NCI-H2171 treated with DMSO at 0.1 percent for 48 hours (cell line): ENCODE measurements at places on chromosomes 6 and 20.

DNA sequence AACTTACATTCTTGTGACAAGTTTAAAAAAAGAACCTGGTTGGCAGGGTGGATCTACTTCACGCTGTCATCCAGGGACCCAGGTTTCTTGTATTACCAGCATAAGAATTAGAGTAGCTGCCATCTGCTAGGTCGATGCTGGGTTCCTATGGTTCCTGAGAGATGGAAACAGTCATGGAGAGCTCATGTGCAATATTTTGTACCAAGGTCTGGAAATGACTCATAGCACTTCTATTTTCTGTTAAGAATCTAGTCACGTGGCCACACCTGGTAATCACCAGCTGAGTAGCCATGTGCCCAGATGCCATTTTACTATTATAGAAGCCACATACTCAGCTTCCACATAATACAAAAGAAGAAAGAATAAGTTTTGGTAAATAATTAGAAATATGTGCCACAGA, 171.3 kb downstream of the CD83 start:
- DNase-seq, result no peak

DNA sequence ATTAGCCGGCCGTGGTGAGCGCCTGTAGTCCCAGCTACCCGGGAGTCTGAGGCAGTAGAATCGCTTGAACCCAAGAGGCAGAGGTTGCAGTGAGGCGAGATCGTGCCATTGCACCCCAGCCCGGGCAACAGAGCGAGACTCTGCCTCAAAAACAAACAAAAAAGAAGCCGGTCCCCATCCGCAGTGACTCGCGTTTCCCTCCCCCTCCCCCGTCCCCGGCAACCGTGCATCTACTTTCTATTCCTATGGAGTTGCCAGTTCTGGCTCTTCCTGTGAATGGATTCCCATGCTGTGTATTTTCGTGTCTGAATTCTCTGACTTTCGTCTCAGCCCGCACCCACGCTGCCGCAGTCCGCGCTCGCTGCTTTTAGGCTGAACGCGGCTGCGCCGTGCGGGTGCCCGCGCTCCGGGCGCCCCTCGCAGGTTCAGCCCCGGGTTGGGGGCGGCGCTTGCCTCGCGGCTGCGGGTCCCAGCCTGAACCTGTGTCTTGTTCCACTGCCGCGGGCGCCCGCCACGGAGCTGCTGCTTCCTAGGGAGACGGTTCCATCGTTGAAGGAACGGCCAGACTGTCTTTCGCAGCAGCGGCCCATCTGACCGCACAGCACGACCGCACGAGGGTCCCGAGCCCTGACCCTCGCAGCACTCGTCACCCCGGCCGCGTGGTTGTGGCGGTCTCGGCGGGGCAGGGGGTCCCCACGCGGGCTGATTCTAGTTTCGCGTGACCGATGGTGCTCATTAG, 1.1 kb upstream of the MRGBP start:
- peak; percentile 85 for DNase-seq

GRCh38 chr6:8219352-8219943, 117.1 kb upstream of the EEF1E1 start:
- DNase-seq, result peak; percentile 42

GRCh38 chr20:44803383-44803941, 6.9 kb downstream of the RIMS4 start:
- no peak for DNase-seq

DNA sequence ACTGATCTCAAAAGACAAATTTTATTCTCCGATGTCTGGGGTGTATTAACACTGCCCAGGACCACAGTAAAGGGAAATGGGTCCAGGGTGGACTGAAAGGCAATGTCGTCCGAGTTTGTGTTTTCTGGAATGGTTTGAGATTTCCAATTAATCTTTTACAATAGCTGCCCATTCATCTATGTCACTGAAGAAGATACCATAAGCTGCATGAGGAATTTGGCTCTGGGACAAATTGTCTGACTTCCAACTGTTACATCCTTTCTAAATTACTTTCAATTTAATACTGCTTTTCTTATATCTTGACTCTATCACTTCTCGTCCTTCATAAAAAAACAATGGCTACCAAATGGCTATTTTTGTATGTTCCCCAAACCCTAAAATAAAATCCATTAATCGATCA, 130.7 kb upstream of the KCNK16 start:
- DNase-seq, result no peak

GRCh38 chr20:45036044-45036755, 64.7 kb downstream of the KCNS1 start:
- DNase-seq, result no peak

GRCh38 chr6:17381424-17382147, 11.8 kb upstream of the CAP2 start:
- no peak for DNase-seq

GRCh38 chr6:28922004-28922820, 1.6 kb downstream of the TRIM27 start:
- DNase-seq, result no peak

GRCh38 chr20:47126709-47127108, 229.8 kb downstream of the ZMYND8 start:
- no peak for DNase-seq

GRCh38 chr6:117666881-117667280, 8.4 kb upstream of the NUS1 start:
- DNase-seq, result no peak

DNA sequence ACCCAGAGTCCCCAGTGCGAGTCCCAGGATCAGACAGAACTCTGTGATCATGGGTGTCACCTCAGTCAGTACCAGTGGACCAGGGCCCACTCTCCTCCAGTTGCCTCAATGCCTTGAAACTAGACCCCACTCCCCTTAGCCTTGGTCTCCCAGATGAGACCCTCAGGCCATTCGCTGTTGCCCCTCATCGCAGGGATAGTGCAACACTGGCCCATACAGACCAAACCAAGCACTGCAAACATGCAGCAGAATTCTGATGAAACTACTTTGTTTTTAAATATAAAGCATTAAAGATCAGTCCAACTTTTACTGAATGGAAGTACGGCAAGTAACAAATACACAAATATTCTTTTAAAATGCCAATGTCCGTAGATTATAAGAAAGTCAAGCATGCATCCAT, 101.2 kb upstream of the NT5E start:
- no peak for DNase-seq

- no peak for DNase-seq
Measured at GRCh38 chr6:166029506-166029905, 138.1 kb downstream of the TBXT start.

DNA sequence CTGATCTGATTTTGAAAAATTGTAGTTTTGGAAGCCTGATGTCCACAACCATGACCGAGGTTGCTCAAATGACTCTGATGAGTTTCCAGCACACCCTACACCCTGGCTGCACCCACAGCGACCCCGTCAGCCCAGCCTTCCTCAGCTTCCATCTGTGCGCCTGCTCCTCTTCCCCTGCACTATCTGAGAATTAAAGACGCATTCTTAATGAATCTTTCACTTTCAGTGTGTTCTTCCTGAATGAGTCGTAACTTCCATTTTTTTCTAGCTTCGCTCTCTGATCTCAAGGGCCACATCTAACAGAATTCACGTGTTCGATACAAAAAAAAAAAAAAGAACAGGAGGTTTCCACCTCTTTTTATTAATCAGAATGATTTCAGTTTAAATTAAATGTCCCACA, 21.3 kb upstream of the RREB1 start:
- no peak for DNase-seq

- DNase-seq, result no peak
Measured at GRCh38 chr6:52138284-52138683, 47.9 kb upstream of the IL17A start.

- no peak for DNase-seq
Measured at GRCh38 chr6:69026715-69027114, 391.6 kb downstream of the ADGRB3 start.

- DNase-seq, result peak; percentile 48
Measured at GRCh38 chr20:39112178-39112743, 150.1 kb downstream of the DHX35 start.

- no peak for DNase-seq
Measured at GRCh38 chr20:63923651-63924050, 28.7 kb downstream of the DNAJC5 start.

DNA sequence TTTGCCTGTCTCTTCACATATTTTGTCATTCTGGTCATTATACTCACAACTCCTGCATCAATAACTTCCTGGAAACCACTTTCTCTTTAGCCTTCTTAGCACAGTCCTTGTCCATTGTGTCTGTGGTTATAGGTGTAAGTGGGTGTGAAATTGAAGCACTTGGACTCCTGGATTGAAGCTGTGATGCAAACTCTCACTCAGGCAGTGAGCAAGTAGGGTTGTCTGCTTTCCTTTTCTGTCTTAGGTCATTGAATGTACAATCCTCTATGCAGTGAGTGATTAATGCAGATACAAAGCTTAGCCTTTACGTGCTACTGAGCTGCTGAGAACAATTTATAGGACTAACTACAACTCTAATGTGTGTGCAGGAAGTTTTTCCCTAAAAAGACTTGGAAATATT, 54.8 kb downstream of the ADGRB3 start:
- DNase-seq, result no peak

GRCh38 chr6:166877906-166878305, 78.4 kb downstream of the RNASET2 start:
- DNase-seq, result no peak

DNA sequence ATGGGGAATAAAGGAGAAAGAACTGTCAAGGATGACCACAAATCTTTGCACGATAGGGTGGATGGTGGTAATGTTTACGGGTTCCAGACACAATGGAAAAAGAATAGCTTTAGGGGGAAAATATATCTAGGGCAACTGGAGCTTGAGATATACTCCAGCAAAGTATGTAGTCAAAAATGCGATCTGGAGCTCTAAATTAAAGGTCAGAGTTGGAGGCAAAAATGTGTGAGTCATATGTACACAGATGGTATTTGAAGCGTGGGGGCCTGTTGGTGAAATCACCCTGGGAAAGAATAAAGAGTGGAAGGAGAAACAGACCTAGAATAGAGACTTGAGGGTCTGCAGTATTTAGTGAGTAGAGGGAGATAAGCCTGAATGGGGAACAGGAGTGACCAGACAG, 633.9 kb upstream of the CHD6 start:
- DNase-seq, result no peak

GRCh38 chr6:145809785-145810184, 4.8 kb downstream of the FBXO30 start:
- no peak for DNase-seq

DNA sequence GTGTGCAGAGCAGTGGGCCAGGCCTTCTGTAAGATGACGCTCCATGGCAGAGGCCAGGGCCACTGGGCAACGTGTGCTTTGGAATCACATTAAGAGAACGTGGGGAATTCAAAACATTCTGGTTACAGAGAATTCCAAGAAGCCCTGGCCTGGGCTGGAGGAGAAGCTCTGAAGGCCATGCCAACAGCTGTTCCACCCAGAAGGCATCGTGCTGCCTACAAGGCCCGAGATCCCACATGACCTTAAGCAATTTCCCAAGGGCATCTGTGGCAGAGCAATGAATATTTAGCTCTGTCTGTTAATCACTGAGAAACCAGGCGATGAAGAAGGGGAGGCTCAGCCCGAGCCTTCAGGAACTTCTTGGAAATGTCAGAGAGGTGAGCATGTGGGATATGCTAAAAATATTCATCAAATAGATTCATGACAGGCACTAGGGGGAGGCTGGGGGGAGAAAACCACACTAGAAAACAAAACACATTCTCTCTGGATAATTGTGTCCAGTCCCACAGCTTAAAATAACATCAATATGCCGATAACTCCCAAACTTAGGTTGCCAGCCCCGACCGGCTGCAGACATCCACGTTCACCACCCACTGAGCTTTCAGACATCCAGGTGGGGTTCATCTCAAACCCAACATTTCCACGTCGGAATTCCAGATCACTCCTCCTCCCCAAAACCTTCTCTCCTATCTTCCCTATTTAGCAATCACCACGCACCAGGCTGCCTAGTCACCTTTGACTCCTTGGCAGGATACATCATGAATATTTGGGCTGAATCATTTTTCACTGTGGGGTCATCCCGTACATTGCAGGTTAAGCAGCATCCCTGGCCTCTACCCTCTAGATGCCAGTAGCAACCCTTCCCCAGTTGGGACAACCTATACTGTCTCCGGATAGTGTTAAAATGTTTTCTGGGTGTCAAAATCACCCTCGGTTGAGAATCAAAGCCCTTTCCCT, 6.6 kb downstream of the SULF2 start:
- no peak for DNase-seq

DNA sequence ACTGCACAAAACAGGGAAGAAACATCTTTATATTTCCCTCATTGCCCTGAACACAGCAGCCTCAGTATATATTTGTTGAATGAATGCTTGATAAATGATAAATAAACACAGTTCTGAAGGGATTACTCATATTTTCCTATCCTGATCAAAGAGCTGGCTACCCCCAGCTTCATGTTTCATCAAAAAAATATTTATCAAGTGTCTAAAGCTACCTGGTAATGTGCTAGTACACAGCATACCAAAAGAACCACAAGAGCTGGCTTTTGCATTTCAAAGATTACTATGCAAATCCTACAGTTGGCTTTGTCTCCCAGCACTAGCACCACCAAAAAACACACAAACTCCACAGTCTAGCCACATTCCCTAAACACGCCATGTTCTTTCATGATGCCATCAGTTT, 130.0 kb downstream of the BTBD9 start:
- no peak for DNase-seq

DNA sequence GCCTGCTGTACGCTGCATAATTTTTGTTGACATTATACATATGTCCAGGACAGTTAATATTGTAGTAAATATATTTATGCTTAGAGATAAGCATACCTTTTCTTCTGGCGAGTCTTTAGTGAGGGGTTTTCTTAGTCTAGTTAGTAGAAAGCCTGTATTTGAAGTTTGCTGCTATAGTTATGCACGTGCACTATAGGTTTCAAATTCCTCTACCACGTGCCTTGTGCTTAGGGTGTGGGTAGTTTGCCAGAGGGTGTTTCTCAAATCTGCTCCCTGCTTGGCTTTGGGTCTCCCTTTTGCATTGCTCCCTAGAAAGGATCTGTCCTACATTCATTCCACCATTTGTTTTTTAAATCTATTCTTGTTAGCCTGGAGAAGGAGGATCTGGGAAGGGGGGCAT, 181.4 kb upstream of the UFL1 start:
- DNase-seq, result no peak

DNA sequence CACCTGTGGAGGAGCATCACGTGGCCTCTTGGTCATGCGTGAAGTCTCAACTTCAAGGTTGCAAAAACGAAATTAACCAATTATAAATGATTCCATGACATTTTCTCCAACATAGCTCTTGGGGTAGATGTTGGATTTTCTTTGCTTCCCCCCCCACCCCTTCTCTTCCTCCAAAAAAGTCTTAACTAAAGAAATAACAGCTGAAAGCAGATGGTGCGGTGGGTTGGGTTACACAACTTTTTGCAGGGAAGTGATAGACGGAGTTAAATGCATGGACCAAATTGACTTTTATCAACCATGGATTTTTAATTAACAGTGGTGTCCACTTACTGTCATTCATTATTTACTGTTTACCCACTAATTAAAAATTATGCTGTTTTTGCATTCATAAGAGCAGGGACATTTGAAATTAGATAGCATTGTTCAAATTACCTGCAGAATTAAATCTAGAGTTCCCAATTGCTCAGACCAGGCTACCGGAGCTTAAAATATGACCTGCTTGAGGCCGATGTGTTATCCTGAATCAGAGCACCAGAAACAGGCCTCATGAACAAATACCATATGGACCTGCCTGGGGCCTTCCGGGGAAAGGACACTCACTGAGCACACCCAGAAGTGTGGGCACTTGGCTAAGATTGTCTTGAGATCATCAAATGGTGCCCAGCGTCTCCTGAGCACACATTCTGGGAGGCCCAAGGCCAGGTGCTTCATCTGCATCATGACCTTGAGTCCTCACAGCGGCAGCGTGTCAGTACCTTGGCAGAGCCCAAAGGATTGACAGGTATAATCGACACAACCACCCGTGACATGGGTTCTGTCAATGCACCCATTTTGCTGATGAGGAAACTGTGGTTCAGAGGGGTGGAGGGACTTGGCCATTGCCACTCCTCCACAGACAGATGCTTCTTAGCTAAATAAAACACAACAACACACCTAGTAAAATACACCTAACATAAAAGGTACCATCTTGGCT, 41.5 kb downstream of the APCDD1L start:
- DNase-seq, result peak; percentile 84
